ENCODE measurements at places on chromosomes 4 and X. TPM values are rescaled to one million over a fixed set of nuclear protein-coding genes. Genes with fewer than 3 reads are reported as not detected.

DNA sequence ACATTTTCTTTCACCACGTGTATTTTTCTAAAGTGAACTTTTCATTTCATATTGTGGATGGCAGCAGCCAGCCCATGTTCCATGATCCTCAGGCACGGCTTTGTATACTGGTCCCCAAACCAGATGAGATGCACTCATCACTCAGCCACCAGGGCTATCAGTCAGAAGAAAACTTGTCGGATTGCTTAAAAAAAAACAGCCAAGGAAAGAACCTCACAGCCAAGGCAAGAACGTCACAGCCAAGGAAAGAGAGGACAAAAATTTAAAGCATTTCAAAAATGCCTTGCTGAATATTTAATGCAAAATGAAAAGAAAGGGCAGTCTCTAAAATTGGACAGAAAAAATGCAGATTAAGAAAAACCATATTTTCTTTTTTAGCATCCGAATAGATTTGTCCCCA, 333.3 kb downstream of the PDGFC start:
- DNase-seq, result no peak

DNA sequence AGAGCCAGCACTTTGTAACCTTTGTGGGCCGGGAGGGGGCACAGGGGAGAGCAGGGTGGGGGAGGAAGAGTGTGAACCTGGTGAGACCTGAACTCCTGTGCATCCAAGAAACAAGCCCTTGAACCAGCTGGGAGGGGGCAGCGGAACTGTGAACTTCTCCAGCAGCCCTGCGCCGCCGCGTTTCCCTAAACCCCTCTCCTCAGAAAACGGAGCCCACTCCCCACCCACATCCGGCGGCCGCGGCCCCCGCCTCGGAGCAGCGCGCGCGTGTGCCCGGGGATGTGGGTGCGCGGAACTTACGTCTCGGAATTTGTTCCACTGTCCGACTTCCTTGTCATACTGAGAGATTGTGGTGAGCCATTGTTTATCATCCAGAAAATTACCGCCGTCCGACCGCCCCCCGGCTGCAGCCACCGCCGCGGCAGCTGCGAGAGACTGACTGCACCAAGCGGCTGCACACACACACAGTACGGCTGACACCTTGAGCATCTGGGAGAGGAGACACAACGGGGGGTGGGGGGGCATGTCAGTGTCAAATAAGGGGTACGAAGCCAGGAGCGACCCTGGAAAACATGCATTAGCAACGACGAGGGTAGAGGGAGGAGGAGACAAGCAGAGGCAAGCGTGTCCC, 494 bp downstream of the SPOCK3 start:
- DNase-seq, result no peak

DNA sequence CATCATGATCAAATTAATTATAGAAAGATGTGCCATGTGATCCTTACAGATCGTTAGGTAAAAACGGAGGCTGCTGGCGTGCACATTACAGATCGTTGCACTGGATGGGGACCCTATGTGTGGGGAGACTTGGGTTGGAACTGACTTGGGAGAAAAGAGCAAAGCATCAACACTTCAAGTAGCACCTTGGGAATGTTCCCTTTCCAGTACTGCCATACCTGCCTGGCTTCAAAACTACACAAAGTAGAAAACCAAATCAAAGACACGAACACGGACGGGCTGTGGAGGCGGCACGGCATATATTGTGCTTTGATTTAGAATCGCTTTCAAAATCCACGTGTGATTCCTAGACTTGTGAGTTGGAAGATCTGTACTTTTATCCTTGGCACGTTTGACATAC, 898 bp downstream of the CMC4 start:
- peak; percentile 8 for DNase-seq

The P2RY8 gene
- 122 TPM for total RNA-seq

The ATP2B3 gene
- not detected for total RNA-seq

Measured in OCI-LY7 (cell line).